Adrenal gland (tissue), 19 donors: ENCODE measurements at places on chromosomes 1 and 21. TPM values are rescaled to one million over a fixed set of nuclear protein-coding genes. Genes with fewer than 3 reads are reported as not detected.

HSD3B2 gene
- polyA plus RNA-seq = 845 TPM

LRRC7 gene
- 0.05 TPM for polyA plus RNA-seq

NCMAP gene
- polyA plus RNA-seq = 0.09 TPM

RAB7B gene
- 1.0 TPM for polyA plus RNA-seq

C1orf94 gene
- not detected for polyA plus RNA-seq

DNA sequence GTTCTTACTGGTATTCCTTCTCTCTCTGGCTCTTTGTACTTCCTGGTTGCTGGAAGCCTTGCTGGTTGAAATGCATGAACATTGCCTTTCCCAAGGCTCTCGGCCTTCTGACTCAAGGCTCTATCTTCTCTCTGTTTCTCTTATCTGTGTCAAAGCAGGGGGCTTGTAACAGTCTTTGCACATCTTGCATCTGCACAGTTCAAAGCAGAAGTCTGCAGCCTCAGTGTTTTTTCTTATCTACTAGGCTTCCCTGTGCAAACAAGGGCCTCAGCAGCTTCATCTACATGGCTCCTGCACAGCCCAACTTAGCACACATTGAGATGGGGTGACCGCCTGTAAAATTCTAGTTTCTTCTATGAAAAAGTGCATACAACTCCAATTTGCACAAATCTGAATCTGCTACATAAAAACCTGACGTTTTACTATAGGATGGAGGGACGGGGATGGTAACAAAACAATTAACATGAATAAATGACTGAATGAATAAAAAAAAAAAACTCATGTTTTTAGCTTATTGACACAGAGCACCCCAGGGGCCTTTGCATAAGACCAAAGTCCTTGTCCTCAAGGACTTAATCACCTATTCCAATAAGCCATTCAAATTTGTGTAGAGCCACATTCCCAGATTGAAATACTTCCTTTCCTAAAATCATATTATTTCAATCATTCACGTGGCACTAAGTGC, 458.3 kb downstream of the LMO4 start:
- H3K4me1 ChIP-seq = no peaks in the 10 kb centered on the region
- DNase-seq = no peak
- no peaks in the 10 kb centered on the region for H3K27me3 ChIP-seq

GRCh38 chr21:35981514-35982070, 78.7 kb downstream of the SETD4 start:
- H3K27ac ChIP-seq = no peak overlapping the region
- no peak overlapping the region for H3K4me3 ChIP-seq
- no peak for DNase-seq
- no peaks in the 10 kb centered on the region for H3K4me1 ChIP-seq
- no peaks in the 10 kb centered on the region for H3K27me3 ChIP-seq
- H3K36me3 ChIP-seq = no peaks in the 10 kb centered on the region

DNA sequence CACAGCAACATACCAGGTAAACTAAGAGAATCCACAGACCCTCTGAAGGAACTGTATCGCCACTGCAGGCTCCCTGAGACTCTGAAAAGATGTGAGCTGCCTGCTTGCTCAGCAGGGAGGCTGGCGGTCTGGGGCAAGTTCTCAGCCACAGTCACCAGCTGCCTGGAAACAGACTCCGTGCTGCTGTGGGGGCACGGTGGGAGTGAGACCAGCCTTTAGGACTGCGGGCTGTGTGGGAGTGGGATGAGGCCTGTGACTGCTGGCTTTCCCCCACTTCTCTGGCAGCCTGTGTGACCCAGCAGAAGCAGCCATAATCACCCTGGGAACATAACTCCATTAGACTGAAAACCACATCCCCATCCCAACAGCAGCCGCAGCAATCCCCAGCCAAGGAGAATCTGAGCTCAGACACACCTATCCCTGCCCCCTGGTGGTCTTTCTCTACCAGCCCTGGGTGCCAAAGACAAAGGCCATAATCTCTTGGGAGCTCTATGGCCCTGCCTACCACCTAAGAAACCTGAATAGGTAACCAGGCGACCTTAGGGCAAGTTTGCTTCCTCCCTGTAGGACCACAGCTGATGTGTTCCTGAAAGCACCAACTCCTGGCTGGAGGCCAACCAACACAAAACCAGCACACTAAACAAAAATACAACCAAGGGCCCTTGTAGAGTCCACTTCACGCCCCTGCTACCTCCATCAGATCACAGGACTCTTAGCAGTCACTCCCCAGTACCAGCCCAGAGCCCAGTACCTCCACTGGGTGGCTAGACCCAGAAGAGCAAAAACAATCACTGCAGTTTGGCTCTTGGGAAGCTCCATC, 151.5 kb downstream of the SMYD3 start:
- DNase-seq = no peak
- H3K27ac ChIP-seq = no peak overlapping the region
- no peaks in the 10 kb centered on the region for H3K4me1 ChIP-seq
- H3K4me3 ChIP-seq = no peak overlapping the region
- H3K27me3 ChIP-seq = no peaks in the 10 kb centered on the region

DNA sequence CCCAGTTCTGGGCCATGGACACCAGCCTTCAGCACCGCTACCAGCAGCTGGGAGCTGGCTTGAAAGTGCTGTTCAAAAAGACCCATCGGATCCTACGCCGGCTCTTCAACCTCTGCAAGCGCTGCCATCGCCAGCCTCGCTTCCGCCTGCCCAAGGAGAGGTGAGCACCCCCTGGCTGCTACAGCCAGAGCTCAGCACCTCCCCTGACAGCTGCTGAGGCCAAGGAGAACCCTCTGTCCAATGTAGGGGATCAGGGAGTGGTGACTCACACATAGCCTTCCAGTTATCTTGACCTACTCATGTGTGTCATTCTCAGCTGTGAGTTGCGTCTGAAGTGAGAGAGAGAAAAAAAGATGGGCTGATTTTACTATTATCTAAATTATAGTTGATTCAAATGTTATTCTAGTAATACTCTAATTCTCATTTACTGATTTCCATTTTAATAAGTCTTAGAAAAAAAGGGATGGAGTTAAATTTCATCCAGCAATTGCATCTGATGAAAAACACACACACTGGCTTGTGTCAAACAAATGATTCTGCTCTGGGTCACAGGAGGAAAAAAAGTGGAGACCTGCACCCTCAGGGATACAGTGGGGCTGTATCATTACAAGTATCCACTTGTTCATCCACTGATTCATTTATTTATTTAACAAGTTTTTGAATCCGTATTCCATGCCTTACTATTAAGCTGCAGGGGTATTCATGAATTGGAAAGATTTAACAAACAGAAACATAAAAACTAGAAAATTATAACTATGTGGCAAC, 108.0 kb downstream of the BRINP2 start:
- H3K27ac ChIP-seq = no peak overlapping the region
- peak; percentile 88 for DNase-seq
- peaks cover 14% of the 10 kb centered on the region for H3K4me1 ChIP-seq

DNA sequence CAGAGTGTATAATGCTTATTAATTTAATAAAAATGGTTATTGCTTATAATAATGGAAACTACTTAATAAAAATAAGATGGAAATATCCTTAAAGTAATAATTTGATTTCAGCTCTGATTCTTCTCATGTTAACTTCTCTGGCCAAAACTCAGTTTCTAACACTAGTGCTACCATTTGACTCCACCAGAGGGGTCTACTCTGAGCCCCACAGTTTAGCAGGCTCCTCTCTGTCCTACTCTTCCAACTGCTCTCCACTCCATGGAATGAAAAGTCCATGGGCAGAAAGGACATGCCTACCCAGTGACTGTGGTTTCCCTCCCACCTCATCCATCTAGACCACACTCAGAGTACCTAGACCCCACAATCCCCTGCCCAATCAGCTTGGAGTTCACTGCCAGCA, 489.1 kb upstream of the CAMK1G start:
- H3K27ac ChIP-seq = no peak overlapping the region
- H3K4me3 ChIP-seq = no peak overlapping the region
- no peaks in the 10 kb centered on the region for H3K27me3 ChIP-seq

DNA sequence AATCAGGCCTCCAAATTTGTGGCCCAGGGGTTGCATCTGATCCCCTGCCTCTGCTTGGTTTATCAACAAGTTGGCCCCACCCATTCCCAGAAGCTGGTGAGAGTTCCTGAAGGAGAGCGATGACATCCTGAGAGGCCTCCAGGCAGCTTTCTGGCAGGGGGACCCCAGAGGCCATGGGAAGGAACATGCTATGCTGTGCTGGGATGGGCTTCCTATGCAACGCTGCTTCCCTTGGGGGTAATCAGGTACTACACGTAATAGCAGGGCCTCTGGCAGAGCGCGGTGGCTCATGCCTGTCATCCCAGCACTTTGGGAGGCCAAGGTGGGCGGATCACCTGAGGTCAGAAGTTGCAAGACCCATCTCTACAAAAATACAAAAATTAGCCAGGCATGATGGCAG, 8.4 kb upstream of the MTF1 start:
- H3K27ac ChIP-seq = no peak overlapping the region
- no peak for DNase-seq
- no peaks in the 10 kb centered on the region for H3K27me3 ChIP-seq
- no peaks in the 10 kb centered on the region for H3K4me1 ChIP-seq

GRCh38 chr1:183097438-183098051, 74.3 kb downstream of the LAMC1 start:
- no peak for DNase-seq
- no peak overlapping the region for H3K27ac ChIP-seq
- no peaks in the 10 kb centered on the region for H3K36me3 ChIP-seq
- H3K4me3 ChIP-seq = no peak overlapping the region

DNA sequence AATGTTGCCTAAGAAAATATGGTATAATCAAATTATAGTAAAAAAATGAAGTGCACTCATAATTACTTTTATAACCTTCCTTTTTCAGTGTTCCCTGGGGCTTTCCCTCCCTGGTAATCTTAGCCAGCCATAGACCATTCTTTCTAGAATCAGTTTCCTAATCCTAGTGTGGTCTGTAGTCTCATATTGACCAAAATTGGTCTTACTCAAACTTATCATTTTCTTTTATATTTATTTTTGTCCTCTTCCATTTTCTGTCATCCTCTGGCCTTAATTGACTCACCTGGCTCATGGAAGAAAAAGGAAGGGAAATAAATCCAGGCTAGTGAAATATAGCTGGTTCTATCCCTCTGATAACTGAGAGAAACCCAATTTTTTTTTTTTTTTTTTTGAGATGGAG, 70.9 kb upstream of the BMP8A start:
- DNase-seq = no peak
- H3K4me3 ChIP-seq = no peak overlapping the region
- no peaks in the 10 kb centered on the region for H3K27me3 ChIP-seq
- H3K4me1 ChIP-seq = no peaks in the 10 kb centered on the region
- peaks cover 30% of the 10 kb centered on the region for H3K36me3 ChIP-seq

GRCh38 chr21:42414928-42415769, 11.4 kb downstream of the UBASH3A start:
- DNase-seq = peak; percentile 70
- H3K27me3 ChIP-seq = no peaks in the 10 kb centered on the region
- no peaks in the 10 kb centered on the region for H3K36me3 ChIP-seq
- H3K27ac ChIP-seq = no peak overlapping the region
- H3K4me1 ChIP-seq = no peaks in the 10 kb centered on the region
- no peak overlapping the region for H3K4me3 ChIP-seq

DNA sequence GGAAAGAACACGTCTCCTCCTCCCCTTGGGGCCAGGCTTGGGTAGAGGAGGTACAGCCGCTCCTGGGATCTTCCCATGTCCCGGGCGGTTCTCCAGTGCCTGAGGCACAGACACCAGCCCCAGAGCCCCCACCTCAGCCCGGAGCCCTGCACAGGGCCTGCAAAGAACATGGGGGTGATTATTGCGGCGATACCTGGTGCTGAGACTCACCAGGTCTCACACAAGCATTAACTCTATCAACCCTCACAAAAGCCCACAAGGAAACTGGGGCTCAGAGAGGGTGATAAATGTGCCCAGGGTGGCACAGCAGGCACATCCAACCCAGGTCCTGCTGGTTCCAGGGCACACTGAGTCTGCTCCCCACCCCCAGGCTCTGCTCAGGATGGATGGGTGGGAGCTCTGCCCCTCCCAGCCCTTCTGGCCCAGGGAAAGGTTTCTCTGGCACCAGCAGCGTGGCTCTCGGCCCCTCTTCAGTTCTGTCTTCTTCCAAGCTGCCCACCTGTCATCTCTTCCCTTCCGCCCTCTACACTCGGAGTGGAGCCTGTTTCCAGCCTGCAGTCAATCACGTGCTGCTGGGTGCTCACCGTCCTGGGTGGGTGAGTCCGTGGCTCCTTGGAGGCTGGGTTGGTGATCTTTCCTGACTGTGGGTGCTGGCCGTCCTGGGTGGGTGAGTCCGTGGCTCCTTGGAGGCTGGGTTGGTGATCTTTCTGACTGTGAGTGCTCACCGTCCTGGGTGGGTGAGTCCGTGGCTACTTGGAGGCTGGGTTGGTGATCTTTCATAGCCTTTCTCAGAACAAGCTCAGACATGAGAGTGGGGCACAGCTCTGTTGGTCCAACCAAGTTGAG, 53.6 kb upstream of the AJAP1 start:
- H3K4me1 ChIP-seq = no peaks in the 10 kb centered on the region
- peaks cover 2% of the 10 kb centered on the region for H3K27me3 ChIP-seq
- DNase-seq = no peak
- H3K36me3 ChIP-seq = no peaks in the 10 kb centered on the region
- H3K27ac ChIP-seq = no peak overlapping the region

GRCh38 chr1:159908031-159908940, 8.3 kb upstream of the CFAP45 start:
- no peaks in the 10 kb centered on the region for H3K4me1 ChIP-seq
- no peak for DNase-seq
- no peaks in the 10 kb centered on the region for H3K27me3 ChIP-seq
- no peak overlapping the region for H3K27ac ChIP-seq

GRCh38 chr1:2539312-2539907, 9.3 kb upstream of the HES5 start:
- H3K27me3 ChIP-seq = peaks cover 11% of the 10 kb centered on the region
- DNase-seq = no peak
- H3K36me3 ChIP-seq = no peaks in the 10 kb centered on the region
- H3K27ac ChIP-seq = no peak overlapping the region
- no peaks in the 10 kb centered on the region for H3K4me1 ChIP-seq

GRCh38 chr1:205240569-205240968, 12.8 kb downstream of the TMCC2 start:
- H3K27ac ChIP-seq = no peak overlapping the region
- no peaks in the 10 kb centered on the region for H3K36me3 ChIP-seq
- H3K27me3 ChIP-seq = no peaks in the 10 kb centered on the region
- no peak for DNase-seq
- no peaks in the 10 kb centered on the region for H3K4me1 ChIP-seq
